CD14-positive monocyte (primary cell): ENCODE measurements at places on chromosomes 6 and 20.

- H3K4me3 ChIP-seq: no peak overlapping the region
- no peak overlapping the region for H3K27ac ChIP-seq
- DNase-seq: no peak
- no peaks in the 10 kb centered on the region for H3K4me1 ChIP-seq
- no peaks in the 10 kb centered on the region for H3K27me3 ChIP-seq
These were observed 21.2 kb downstream of the RAB22A start for GRCh38 chr20:58330687-58331086.

DNA sequence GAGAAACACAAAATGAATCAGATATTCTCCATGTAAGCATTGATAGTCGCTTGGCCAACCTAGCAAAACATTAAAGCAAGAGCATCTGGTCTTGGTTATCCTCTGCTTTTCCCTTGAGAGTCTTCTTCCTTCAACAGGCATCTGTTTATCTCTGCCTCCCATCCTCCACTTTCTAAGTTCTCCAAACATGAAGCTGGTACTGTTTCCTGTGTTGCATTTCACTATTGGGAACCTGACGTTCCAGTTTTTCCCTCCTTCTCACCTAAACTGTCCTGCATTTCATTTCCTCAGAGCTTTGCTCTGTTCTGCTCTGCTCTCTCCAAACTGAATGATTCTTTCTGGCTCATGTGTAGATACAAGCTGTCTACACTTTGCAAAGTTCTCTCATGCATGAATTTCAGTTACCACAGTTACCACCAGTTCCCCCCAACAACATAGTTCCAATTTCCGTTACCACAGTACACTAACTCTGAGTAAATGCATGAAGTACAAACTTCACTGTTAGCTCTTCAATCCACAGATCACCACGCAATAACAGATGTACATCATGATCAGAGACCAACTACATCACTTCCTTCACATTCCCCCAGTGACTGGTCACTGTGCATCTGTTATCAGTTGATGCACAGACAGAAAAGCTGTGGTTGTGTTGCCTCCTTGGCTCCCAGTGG is 86.7 kb upstream of the F13A1 start:
- peaks cover 59% of the 10 kb centered on the region for H3K4me1 ChIP-seq
- H3K36me3 ChIP-seq: no peaks in the 10 kb centered on the region
- DNase-seq: peak; percentile 31

DNA sequence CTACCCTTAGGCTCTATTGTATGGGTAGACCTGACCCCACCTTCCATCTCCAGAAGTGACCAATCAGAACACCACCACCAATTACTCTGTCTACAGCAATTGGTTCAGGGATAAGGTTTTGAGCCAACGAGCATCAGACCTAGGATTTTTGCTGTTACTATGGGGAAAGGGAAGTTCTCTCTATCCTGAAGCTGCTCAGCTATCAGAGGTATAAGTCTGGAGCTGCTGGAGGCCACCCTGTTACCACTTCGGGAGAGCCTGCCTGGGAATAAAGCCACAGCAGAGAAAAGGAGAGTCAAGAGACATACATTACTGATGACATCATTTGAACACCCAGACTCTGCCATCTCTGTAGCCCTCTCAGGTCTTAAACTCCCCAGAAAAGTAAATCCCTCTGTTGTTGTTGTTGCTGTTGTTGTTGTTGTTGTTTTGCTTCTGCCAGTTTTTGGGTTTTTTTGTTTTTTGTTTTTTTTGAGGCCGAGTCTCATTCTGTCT is 94.5 kb downstream of the PREX1 start:
- H3K4me3 ChIP-seq: no peak overlapping the region
- no peak for DNase-seq
- peak overlapping the region; percentile 12 for H3K27ac ChIP-seq
- H3K4me1 ChIP-seq: peaks cover 23% of the 10 kb centered on the region
- peaks cover 86% of the 10 kb centered on the region for H3K36me3 ChIP-seq

GRCh38 chr6:11899645-11900044 is 112.5 kb upstream of the HIVEP1 start:
- no peak for DNase-seq
- H3K27ac ChIP-seq: no peak overlapping the region
- H3K4me1 ChIP-seq: no peaks in the 10 kb centered on the region
- H3K4me3 ChIP-seq: no peak overlapping the region

DNA sequence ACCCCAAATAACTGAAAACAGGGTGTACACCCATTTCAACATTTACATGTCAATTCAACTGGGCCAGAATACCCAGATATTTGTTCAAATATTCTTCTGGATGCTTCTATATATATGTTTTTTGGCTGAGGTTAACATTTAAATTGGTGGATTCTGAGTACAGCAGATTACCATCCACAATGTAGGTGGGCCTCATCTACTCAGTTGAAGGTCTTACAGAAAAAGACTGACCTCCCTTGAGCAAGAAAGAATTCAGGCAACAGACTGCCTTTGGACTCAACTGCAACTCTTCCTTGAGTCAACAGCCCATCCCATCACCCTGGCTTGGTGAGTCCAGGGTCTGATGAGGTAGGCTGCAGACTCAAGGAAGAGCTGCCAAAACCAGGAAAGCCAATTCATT is 84.1 kb downstream of the ATG5 start:
- H3K4me1 ChIP-seq: no peaks in the 10 kb centered on the region
- DNase-seq: no peak
- H3K36me3 ChIP-seq: peaks cover 40% of the 10 kb centered on the region

- H3K27me3 ChIP-seq: no peaks in the 10 kb centered on the region
- DNase-seq: peak; percentile 65
- H3K36me3 ChIP-seq: no peaks in the 10 kb centered on the region
- H3K4me1 ChIP-seq: peaks cover 24% of the 10 kb centered on the region
- peak overlapping the region; percentile 2 for H3K4me3 ChIP-seq
These were observed 57.8 kb upstream of the EDN1 start for GRCh38 chr6:12232339-12232738.

DNA sequence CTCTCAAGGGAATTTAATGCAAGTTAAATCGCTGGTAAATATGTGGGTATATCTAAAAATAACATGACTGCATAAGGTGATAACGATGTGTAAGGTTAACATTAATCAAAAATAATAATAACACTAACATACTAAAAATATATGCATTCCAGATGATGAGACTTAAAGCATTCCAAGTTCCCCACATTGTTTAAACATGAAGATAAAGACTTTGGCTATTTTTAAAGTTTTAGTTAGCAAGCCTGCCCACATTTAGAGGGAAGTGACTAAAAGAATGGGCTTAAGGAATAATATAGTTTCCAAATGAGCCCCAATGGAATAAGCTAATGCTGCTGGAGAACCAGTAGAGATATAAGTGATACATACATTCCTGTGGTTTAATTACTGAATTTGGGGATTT is 941.3 kb downstream of the TBC1D32 start:
- H3K36me3 ChIP-seq: no peaks in the 10 kb centered on the region
- no peak overlapping the region for H3K4me3 ChIP-seq
- no peak overlapping the region for H3K27ac ChIP-seq
- H3K27me3 ChIP-seq: no peaks in the 10 kb centered on the region
- H3K4me1 ChIP-seq: no peaks in the 10 kb centered on the region

DNA sequence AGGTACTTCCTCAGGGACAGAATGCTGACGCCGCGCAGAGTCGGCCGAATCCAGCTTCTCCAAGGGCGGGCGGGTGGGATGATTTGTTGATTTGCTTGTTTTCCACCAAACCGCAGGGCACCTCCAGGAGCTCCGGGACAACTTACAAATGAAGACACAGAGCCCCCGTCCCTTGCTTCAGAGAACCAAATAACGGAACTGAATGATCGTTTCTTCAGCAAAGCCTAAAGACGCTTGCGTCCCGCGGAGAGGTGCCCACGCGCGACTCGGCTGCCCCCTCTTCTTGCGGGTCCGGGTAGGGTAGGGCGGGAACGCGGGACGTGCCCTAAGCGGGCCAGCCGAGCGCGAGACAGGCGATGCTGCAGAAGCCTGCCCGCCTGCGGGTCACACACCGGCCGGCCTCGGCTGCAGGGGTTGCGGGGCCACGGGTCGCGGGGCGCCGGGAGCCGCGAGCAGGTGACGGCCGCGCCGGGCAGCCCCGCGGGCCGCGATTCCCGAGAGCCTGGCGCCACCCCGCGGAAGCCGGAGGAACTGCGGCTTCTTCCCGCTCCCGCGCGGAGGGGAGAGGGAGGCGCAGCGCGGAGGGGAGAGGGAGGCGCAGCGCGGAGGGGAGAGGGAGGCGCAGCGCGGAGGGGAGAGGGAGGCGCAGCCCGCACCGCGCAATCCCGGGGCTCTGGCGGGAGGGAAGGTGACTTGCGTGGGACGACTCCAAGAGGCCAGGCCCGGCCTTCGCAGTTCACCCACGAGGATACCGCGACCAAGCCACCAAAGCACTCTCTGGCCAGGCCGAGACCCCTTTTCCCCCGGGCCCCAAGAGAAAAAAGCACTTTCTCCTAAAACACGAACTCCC is 7.7 kb upstream of the FOXF2 start:
- DNase-seq: no peak
- H3K36me3 ChIP-seq: no peaks in the 10 kb centered on the region
- H3K27me3 ChIP-seq: peaks cover 90% of the 10 kb centered on the region
- peaks cover 23% of the 10 kb centered on the region for H3K4me1 ChIP-seq
- no peak overlapping the region for H3K27ac ChIP-seq

DNA sequence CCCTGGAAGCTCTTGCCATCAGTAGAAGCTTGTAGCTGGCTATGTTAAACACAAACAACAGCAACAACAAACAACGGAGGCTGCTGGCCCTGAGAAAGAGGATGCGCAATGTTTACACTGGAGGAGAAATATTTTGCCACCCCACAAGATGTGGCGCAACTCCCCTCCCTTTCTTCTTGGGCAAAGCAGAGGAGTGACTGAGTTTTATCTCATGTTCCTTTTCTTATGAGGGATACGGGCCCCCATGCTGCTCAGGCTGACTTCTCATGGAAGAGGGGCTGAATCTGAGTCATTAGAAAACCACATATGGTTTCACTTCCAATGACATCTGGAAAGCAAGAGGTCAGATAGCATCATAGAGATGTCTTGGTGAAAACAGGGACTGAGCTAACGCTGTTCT is 75.9 kb upstream of the HDDC2 start:
- H3K27me3 ChIP-seq: peaks cover 10% of the 10 kb centered on the region
- no peak overlapping the region for H3K4me3 ChIP-seq
- H3K4me1 ChIP-seq: peaks cover 4% of the 10 kb centered on the region
- no peak for DNase-seq
- no peak overlapping the region for H3K27ac ChIP-seq
- no peaks in the 10 kb centered on the region for H3K36me3 ChIP-seq

- no peaks in the 10 kb centered on the region for H3K27me3 ChIP-seq
- no peak overlapping the region for H3K4me3 ChIP-seq
- DNase-seq: peak; percentile 5
- peaks cover 11% of the 10 kb centered on the region for H3K4me1 ChIP-seq
These were observed 208.3 kb downstream of the ZFAND3 start for GRCh38 chr6:38027685-38028373.

GRCh38 chr6:39841923-39842322 is 49.7 kb downstream of the DAAM2 start:
- no peaks in the 10 kb centered on the region for H3K27me3 ChIP-seq
- no peaks in the 10 kb centered on the region for H3K4me1 ChIP-seq
- no peak overlapping the region for H3K4me3 ChIP-seq
- no peaks in the 10 kb centered on the region for H3K36me3 ChIP-seq
- no peak for DNase-seq

DNA sequence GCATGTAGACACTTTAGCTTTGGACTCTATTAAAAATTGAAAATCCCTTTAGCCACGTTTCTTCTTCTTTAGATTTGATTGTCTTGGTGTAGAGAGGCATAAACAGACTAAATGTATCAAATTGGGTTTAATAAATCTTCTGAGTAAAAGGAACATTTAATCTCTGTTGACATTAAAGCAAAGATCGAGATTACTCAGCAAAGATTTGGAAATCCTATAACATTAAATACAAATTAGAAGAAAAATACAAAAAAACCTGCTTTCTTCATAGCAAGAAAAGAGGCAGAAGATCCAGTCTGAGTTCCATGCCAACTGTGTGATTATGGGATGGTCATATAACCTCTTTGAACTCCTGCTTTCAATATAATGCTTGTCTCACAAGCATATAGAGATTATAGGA is 172.3 kb downstream of the GJA1 start:
- H3K4me1 ChIP-seq: no peaks in the 10 kb centered on the region
- no peak for DNase-seq
- no peaks in the 10 kb centered on the region for H3K36me3 ChIP-seq
- no peak overlapping the region for H3K4me3 ChIP-seq
- H3K27me3 ChIP-seq: no peaks in the 10 kb centered on the region
- no peak overlapping the region for H3K27ac ChIP-seq

DNA sequence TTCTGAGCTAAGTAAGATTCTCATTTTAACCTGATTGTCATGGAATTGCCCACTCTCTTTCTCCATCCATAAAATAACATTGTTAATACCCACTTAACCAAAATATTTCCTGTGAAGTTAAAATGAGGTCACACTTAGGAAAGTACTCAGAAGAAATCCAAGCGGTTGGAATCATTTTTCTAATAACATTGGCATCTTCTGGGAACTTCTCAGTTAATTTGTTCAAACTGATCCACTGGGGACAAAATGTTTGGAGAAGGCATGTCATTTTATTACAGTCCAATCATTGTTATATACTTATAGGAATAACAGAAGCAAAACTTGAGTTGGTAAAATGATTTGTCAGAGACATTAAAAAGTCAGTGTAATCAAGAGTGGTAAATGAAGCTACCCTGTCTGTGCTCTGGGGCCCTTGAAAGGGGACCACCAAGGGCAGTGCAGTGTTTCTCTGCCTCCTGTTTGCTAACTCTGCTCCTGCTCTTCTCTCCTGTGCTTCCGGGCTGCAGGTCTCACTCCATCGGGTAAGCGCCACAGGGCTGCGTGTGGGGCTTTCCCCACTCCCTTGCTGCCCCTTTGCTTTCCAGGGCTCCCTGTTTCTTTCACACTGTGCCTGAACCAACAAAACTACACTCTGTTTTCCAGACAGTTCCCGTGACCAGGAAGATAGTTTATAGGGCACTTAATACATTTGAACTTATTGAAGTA is 50.1 kb downstream of the HDDC2 start:
- no peak overlapping the region for H3K27ac ChIP-seq
- no peaks in the 10 kb centered on the region for H3K36me3 ChIP-seq
- DNase-seq: no peak
- H3K27me3 ChIP-seq: no peaks in the 10 kb centered on the region
- no peak overlapping the region for H3K4me3 ChIP-seq
- no peaks in the 10 kb centered on the region for H3K4me1 ChIP-seq

DNA sequence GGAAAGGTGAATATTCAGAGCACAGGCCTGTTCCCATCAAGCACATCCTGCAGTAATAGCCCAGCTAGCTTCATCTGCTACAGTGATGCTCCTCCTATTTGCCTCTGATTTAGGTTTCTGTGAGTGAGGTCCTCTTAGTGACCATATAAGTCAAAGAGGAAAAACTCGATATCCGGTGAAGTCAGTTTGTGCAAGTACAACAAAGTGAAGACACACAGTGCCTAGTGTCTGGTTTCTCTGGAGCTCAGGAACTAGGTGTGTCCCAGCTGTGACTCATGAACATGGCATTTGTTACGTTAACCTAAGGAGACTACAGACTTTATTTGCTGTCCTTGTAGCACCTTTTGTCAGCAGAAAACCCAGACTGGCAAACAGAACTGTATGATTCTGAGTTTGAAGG is 33.9 kb downstream of the EDN1 start:
- no peak for DNase-seq
- H3K27ac ChIP-seq: no peak overlapping the region
- H3K4me1 ChIP-seq: no peaks in the 10 kb centered on the region

GRCh38 chr6:47078991-47079390 is 36.9 kb upstream of the ADGRF1 start:
- no peak overlapping the region for H3K4me3 ChIP-seq
- DNase-seq: no peak
- no peaks in the 10 kb centered on the region for H3K4me1 ChIP-seq
- H3K36me3 ChIP-seq: no peaks in the 10 kb centered on the region
- no peaks in the 10 kb centered on the region for H3K27me3 ChIP-seq
